Neural crest cell (in vitro differentiated cells): ENCODE measurements at places on chromosomes 16 and 17. TPM values are rescaled to one million over a fixed set of nuclear protein-coding genes. Genes with fewer than 3 reads are reported as not detected.
A peak's percentile ranks its signal among the peaks of the same experiment; 100 is the strongest.

GRCh38 chr16:16850274-16850673 is 471.3 kb downstream of the NPIPA7 start:
- no peaks in the 10 kb centered on the region for H3K27me3 ChIP-seq
- DNase-seq = no peak
- no peaks in the 10 kb centered on the region for H3K4me1 ChIP-seq
- H3K36me3 ChIP-seq = no peaks in the 10 kb centered on the region
- no peak overlapping the region for H3K27ac ChIP-seq

- DNase-seq = no peak
- no peaks in the 10 kb centered on the region for H3K36me3 ChIP-seq
- H3K27me3 ChIP-seq = peaks cover 29% of the 10 kb centered on the region
- H3K27ac ChIP-seq = no peak overlapping the region
- peaks cover 11% of the 10 kb centered on the region for H3K4me1 ChIP-seq
- no peak overlapping the region for H3K4me3 ChIP-seq
These were observed 3.0 kb upstream of the CMTM2 start for GRCh38 chr16:66576296-66576695.

DNA sequence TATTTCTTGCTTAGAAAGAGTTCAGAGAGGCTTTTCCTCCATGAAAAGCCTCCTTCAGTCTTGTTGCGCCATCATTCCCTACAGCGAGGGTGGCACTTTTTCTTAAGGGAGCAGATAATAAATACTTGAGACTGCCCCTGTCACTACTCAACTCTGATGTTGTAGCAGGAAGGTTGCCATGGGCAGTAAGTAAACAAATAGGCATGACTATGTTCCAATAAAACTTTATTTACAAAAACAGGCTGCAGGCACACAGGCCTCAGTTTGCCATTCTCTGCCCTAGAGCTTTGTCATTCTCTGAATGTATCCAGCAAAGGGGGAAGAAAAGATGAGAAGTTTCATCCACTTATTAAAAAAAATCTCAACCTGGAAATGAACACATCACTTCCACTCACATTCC is 60.4 kb downstream of the MYOCD start:
- no peak overlapping the region for H3K4me3 ChIP-seq
- no peak for DNase-seq
- no peaks in the 10 kb centered on the region for H3K4me1 ChIP-seq
- no peaks in the 10 kb centered on the region for H3K36me3 ChIP-seq

DNA sequence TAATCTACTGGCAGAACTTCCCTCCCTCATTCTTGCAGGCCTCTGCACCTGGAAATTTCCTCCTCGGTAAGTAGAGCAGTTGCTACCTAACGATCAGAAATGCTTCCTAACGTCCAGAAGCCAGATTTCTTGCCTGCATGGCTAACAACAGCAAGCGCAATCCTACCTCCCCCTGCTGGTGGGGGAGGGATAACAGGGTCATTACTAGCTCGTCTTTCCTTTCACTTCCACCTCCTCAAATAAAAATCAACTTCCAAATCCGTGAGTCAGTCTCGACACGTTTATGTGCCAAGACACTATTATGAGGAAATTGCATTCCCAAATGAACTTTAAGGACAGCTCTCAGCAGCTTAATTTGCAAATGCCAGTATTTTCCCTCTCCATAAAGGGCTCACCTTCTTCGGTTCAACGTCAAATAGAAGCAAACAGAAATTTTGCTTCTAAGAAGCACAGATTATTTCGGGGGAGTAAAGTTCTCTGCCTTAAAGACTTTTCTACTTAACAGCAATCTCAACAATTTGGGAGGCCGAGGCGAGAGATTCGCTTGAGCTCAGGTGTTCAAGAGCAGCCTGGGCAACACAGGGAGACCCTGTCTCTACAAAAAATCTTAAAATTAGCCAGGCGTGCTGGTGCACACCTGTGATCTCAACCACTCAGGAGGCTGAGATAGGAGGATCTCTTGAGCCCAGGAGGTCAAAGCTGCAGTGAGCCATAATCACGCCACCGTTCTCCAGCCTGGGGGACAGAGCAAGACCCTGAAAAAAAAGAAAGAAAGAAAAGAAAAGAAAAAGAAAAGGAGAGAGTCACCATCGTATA is 188.6 kb upstream of the PSMD7 start:
- H3K27ac ChIP-seq = no peak overlapping the region
- no peak overlapping the region for H3K4me3 ChIP-seq
- no peaks in the 10 kb centered on the region for H3K4me1 ChIP-seq
- no peaks in the 10 kb centered on the region for H3K27me3 ChIP-seq
- DNase-seq = peak; percentile 46

GRCh38 chr17:51422634-51423033 is 162.3 kb downstream of the UTP18 start:
- peaks cover 7% of the 10 kb centered on the region for H3K27me3 ChIP-seq
- no peak overlapping the region for H3K4me3 ChIP-seq
- peak overlapping the region; percentile 72 for H3K27ac ChIP-seq
- H3K36me3 ChIP-seq = no peaks in the 10 kb centered on the region

DNA sequence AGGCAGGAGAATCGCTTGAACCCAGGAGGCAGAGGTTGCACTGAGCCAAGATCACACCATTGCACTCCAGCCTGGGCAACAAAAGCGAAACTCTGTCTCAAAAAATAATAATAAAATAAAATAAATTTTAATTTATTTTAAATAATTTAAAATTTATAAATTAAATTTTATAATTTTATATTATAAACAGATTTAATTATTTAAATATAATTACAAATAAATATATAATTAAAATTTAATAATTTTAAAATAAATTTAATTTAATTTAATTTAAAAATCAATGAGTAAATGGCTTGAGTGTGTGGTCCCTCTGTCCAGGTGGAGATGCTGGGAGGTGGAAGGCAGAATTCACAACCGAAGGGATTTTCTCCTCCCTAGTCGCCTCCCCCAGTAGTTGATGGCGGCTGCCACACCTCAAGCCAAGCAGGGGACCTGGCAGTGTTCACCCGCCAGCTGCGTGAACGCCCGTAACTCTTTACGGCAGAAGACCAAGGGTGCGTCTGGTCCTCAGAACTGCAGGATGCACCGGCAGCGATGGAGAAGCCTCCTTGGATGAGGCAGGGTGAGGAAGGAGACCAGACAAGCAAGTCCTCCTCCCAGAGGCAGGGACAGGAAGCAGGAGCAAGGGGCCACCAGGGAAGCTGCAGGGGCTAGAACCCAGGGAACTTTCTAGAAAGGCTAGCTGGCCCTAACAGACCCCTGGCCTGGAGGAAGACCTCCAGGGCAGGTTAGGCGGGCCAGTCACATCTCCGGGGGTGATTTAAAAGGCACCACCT is 22.9 kb upstream of the KRT17 start:
- no peak overlapping the region for H3K4me3 ChIP-seq
- H3K36me3 ChIP-seq = no peaks in the 10 kb centered on the region
- H3K27ac ChIP-seq = no peak overlapping the region
- DNase-seq = peak; percentile 18
- peaks cover 18% of the 10 kb centered on the region for H3K4me1 ChIP-seq

The ACSM3 gene
- total RNA-seq = 0.40 and 0.48 TPM in 2 replicates
